ENCODE measurements at places on chromosomes 13 and 19.

- DNase-seq: no peak
Measured at GRCh38 chr13:67045357-67045756, 184.8 kb downstream of the PCDH9 start.

DNA sequence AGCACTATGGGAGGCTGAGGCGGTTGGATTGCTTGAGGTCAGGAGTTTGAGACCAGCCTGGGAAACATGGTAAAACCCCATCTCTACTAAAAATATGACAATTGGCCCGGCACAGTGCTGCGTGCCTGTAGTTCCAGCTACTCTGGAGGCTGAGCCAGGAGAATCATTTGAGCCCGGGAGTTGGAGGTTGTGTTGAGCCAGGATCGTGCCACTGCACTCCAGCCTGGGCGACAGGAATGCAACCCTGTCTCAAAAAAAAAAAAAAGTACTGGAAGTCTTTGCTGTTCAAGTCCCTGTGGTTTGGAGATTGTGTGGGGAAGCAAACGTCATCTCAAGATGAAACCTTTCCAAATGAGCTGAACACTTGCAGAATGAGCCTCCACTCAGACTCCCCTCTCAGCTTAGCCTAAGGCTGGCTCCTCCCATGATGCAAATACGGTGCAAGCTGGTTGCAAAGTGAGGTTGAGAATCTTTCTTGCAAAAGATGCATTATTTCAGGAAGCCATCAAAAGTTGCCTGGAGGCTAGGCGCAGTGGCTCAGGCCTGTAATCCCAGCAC, 46.2 kb downstream of the MYO9B start:
- no peak for DNase-seq

DNA sequence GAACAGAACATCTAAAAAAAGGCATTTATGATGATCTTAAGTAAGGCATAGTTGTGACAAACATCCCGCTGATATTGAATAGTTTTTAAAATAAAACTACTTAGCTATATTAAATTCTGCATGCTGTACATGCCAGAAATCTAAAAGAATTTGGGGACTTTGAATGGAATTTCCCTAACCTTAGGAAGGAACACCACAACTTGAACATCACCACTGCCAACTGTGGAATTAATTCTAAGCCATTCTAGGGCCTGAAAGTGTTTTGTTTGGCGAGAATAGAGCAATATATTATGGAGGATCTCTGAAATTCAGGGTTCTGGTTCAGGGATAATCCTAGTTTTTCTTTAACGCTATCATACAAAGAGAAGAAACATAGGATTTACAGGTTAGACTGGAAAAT, 17.8 kb upstream of the LATS2 start:
- no peak for DNase-seq

DNA sequence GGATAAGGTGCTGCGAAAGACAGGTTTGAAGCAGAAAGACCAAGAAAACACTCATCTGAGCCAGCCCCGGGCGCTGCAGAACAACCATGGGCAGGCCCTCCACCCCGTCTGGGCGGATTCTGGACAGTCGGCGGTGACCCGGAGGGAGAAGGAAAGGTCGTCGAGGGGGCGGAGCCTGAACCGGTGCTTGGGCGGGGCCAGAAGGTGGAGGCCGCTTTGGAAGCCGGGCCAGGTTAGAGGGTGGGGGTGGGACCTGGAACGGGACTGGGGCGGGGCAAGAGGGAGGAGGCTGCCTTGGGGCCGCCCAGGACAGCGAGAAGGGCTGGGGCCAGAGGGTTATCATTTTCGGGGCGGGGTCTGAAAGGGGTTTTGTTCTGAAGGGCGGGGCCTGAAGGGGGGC, 5.0 kb upstream of the ZNF765 start:
- no peak for DNase-seq

- no peak for DNase-seq
Measured at GRCh38 chr13:97753942-97754670, 199.4 kb upstream of the IPO5 start.

- no peak for DNase-seq
Measured at GRCh38 chr19:35042056-35042730, 672 bp downstream of the HPN start.

GRCh38 chr13:113650731-113651148, 7.3 kb downstream of the ATP4B start:
- no peak for DNase-seq

DNA sequence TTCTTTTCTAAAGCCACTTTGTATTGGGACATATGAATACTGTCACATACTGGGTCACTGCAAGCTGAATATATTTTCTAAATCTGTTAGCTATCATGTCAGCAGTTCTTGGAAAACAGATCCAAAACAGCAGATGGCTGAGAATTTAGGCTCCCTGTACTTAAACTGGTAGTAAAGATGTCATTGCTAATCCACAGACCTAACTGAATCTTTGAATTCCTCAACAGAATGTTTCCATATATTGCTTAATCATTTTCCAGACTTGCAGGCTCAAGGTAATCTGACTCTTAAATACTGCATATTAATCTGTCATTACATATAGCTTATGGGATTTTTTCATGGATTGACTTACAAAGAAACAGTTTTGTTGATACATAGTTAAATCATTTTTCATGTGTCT, 639.0 kb upstream of the KLHL1 start:
- DNase-seq: no peak

- DNase-seq: peak; percentile 67
Measured at GRCh38 chr19:39671739-39672363, 16.1 kb downstream of the LGALS16 start.

Data from NCI-H748 treated with DMSO at 0.1 percent for 48 hours (cell line).